ENCODE measurements at places on chromosomes 6 and 20.

GRCh38 chr6:81813305-81813704 lies 60.8 kb upstream of the TENT5A start:
- no peak for DNase-seq

DNA sequence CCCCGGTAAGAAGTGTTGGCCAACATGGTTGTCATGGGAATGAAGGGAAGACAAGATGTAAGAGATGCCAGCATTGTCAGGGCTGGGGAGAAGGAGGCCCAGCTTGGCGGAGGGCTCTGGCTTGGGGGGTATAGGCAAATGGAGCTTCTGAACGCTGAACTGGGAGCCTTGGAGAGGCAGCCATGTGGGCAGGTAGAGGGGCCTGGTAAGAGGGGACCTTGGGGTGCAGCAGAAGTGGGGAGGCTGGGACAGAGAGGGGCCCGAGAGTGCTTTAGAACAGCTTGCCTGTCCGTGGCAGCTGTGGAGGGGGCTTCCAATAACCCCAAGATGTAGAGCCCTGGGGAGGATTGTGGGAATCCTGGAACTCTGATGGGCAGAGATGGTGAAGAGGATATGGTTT lies 3.0 kb downstream of the SLC22A1 start:
- no peak for DNase-seq

GRCh38 chr6:89269981-89270380 lies 45.1 kb downstream of the GABRR2 start:
- DNase-seq, result no peak

DNA sequence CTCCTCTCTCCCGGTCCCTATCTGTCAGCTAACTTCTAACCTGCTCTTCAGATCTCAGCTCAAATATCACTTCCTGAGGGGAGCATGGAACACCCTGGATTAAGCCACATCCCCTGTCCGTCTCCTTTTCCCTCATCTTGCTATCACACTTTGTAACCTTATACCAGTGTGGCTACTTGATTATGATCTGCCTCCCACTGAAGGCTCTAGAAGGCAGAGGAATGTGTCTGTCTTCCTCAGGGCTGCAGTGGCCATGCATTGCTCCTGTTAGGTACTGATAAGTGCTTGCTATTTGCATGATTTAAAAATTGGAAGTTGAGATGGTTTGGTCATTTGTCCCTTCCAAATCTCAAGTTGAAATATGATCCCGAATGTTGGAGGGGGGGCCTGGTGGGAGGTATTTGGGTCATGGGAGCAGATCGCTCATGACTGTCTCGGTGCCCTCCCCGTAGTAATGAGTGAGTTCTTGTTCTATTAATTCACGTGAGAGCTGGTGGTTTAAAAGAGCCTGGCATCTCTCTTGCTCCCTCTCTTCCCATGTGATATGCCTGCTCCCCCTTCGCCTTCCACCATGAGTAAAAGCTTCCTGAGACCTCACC lies 71.4 kb downstream of the PLCB4 start:
- DNase-seq, result no peak

DNA sequence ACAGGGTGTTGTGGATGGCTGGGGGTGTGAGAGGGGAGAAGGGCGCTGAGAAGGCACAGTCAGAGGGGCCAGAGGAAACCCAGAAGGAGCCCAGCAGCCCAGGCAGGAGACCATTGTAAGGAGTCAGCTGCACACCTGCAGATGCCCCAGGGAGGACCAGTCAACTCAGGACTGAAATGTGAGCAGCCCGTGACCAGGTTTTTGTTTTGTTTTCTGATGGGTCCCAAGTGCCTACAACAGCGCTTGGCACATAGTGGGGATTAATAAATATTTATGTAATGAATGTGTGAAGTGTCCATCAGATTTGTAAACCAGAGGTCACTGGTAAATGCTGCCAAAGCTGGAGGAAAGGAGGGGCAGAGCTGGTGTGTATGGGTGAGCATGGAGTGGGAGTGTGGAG lies 30.2 kb downstream of the TRAM2 start:
- no peak for DNase-seq

- DNase-seq, result no peak
Measured at GRCh38 chr6:127582777-127583462, 5.9 kb downstream of the C6orf58 start.

GRCh38 chr6:66655420-66655819 lies 948.4 kb upstream of the EYS start:
- DNase-seq, result no peak

Measured in stimulated activated CD8-positive, alpha-beta memory T cell treated with anti-CD3 and anti-CD28 coated beads, Interleukin-15, amount 100 ng/mL, for 1 hour (primary cell).